ENCODE measurements at places on chromosomes 11 and 22.

GRCh38 chr11:115886422-115886733 is 382.2 kb upstream of the CADM1 start:
- no peak for DNase-seq

- no peak for DNase-seq
These were observed 162.7 kb downstream of the MAML2 start for GRCh38 chr11:96180341-96180740.

DNA sequence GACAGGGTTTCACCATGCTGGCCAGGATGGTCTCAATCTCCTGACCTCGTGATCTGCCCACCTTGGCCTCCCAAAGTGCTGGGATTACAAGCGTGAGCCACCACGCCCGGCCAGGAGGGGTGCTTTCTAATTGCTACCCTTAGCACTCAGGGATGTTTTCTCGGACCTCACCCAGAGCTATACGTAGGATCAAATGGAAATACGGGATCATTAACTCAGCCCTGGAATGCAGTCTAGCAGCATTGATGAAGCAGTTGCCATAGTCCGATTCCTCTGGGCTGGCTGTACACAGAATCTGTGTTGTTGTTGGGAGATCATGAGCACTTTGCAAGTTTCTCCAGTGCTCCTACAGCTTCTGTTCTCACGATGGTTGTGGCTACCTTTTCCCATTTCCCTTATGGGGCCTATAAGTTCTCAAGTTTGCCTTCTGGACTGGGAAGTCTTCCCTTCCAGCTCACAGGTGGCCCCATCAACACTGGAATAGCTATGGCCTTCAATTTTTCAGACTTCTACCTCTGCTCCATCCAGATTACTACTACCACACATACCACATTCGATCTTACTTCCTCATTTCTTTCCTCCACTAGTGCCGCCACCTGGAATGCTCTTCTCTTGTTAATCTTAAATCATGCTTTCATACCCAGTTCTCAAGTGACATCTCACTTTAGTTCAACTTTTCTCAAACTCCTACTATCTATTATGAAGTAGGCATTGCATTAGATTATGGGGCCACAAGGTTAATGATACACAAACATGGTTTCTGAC is 16.1 kb upstream of the PCF11 start:
- DNase-seq: no peak

DNA sequence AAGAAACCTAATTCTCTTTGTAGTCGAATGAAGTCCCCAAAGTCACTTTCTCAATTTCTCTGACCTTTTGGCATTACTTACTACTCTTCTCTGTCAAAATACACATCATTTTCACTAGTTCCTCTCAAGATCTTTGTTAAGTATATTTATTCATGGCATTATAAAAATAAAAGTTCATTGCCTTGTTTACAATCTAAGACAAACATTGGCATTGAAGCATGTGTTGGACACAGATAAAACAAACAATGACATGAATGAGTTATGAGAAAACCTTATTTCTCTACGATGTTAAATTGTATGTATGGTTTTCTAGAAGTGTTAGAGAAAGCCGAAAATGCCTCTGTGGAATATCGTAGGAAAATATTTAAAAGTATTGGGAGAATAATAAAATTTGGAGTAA is 8.6 kb upstream of the OR51G1 start:
- DNase-seq: no peak

DNA sequence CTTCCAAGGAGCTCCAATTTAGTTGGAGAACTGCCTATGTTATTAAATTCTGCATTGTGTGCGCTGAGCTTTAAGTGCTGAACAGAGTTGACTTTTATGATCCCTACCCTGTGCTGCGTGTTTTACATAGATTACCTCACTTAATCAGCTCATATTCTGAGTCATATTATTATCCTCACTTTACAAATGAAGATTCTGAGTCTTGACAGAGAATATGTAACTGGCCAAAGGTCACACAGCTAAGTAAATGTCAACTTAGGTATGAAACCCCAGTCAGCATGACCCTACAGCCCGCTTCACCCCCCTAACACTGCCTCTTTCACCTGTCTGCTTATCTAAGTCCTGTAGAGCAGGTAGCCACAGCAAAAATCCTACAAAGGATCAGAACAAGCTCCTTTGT is 19.8 kb upstream of the TMPRSS5 start:
- DNase-seq: no peak

- DNase-seq: no peak
These were observed 54.9 kb downstream of the ME3 start for GRCh38 chr11:86617502-86617901.

- no peak for DNase-seq
These were observed at the start of gene SCN2B for GRCh38 chr11:118175993-118176777. TSS of gene SCN2B (minus strand) at chr11:118176639. CDS start at chr11:118176431, 208 bp downstream.

DNA sequence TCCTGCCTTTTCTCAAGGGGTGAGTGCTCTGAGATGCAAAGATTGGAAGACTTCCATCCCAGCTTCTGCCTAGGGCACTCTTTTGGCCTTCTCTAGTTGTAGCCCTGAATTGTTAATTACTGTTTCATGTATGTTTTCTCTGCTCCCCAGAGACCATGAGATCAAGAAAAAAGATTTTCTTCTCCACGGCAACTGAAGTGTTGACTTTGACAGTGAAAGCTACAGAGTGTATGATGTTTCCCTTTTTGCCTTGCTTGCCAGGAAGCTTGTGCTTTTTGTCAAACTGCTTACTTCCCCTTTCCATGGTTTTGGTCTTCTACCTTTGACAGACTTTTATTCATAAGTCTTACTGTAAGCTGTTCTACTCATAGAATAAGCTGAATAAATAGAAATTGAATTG is 23.3 kb upstream of the EIF3D start:
- peak; percentile 4 for DNase-seq

DNA sequence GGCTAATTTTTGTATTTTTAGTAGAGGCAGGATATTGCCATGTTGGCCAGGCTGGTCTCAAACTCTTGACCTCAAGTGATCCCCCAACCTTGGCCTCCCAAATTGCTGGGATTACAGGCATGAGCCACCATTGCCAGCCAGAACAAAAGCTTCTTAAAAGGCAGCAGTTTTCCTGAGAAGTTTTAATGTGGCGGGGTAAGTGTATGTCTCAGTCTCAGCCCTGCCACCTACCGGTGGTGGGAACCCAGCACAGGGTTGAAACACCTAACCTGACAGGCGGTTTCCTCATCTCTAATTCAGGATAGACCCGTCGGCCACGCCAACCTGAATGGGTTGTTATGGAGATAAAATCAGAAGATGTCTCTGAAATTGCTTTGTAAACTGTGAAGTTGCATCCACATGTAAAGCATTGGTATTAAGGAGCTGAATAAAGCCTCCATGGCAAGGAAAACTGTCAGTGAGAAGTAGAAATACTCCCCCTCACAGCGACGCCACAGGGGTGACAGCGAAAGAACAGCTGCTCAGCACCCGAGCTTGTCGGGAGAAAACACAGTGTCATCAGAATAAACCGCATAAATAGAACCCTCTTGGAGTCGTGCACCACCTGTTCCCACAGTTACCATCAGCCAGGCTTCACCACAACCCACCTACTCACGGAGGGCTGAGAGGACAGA is 165.9 kb upstream of the NCAM1 start:
- peak; percentile 11 for DNase-seq

GRCh38 chr11:84993386-84993785 is 633.8 kb downstream of the DLG2 start:
- no peak for DNase-seq

- no peak for DNase-seq
These were observed 302.8 kb downstream of the FAT3 start for GRCh38 chr11:92527467-92527866.

DNA sequence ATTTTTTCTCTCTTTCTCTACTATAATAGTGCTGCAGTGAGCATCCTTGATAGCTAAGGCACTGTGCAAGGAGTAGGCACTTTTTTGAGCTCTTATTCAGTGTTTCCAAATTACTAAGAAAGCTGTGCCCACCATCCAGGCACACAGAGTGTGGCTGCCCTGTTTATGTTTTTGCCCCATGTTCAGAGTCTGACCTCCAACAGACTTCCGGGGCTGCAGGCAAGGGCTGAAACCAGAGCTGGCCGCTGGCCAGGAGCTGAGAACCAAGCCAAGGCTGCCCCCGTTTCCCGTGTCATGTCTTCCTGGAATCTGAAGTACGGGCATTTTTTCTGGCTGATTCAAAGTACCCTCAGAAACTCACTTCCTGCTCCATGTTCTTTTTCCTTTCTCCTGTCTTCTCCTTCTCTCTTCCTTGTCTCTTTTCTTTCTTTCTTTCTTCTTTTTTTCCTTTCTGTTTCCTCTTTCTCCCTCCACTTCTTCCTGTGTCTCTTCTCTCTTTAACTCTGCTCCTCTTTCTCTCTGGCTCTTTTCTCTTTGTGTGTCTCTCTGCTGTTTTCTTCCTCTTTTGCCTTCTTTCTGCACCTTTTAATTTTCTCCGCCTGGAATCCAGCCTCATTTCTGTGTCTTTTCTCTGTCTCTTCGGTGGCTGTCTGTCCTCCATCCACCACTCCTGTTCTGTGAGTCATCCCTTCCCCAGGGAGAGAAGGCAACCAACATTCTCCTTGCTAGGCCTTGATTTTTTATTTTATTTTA is 17.0 kb upstream of the KCTD14 start:
- peak; percentile 4 for DNase-seq

DNA sequence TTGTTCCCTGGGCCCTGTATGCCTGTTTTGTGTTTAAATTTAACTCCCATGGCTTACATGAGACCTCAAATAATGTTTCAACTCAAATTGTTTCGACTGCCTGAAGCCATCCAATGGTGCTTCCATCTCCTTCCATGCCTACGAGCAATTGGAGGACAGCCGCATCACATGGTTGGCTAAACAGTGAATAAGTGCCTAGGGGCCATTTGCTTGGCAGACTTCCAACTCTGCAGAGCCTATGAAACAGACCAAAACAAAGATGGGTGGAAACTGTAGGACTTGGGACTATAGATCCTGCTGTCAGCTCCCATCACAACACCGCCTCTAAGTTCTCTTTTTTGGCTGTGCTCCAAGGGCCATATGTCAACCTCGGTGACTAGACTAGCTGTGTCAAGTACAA is 84.1 kb downstream of the PARVA start:
- DNase-seq: no peak

DNA sequence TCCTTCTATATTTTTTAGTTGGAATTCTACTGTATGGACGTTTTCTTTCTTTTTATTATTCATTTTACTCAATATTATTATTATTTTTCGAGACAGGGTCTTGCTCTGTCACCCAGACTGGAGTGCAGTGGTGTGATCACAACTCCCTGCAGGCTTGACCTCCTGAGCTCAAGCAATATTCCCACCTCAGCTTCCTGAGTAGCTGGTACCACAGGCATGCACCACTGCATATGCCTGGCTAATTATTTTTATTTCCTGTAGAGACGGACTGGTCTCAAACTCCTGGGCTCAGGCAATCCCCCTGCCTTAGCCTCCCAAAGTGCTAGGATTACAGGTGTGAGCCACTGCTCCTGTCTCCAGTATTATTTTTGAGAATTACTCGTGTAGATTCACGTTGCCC is 34.0 kb upstream of the CCDC134 start:
- no peak for DNase-seq

- no peak for DNase-seq
These were observed 31.5 kb downstream of the CD44 start for GRCh38 chr11:35170503-35170902.
